Stimulated activated CD4-positive, alpha-beta T cell treated with anti-CD3 and anti-CD28 coated beads, Interleukin-2, amount 100 ng/mL, for 4 hours (primary cell): ENCODE measurements at places on chromosomes 1 and 21.

GRCh38 chr1:232980986-232981560 is 30.7 kb downstream of the NTPCR start:
- DNase-seq, result no peak

- no peak for DNase-seq
Observed at GRCh38 chr1:70360321-70360720, 5.8 kb upstream of the ANKRD13C start.

DNA sequence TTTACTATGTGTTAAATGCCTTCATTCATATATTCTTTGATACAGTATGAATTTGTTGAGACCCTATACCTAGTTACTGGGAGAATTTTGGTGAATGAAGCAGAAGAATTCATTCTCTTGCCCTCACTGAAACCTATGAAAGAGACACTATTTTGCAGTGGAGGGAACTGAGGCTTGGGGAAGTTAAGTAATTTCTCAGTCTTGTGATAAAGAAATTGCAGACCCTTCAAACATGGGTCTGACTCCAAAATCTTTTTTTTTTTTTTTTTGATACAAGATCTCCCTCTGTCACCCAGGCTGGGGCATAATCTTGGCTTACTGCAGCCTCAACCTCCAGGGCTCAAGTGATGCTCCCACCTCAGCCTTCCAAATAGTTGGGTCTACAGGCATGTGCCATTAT is 132.1 kb downstream of the DNM3 start:
- no peak for DNase-seq

DNA sequence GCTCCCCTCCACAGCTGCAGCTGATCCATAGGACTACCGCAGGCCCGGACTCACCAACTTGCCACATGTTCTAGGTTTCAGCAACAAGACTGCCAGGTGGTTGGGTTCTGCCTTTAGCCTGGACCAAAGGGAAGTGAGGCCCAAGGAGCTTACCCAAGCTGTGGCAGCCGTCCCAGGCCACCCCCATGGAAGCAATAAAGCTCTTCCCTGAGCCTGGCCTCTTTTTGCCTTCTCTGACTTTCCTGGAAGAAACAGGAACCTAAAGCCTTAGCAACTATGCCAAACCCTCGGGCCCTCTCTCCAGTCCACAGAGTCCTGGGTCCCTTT is 2.7 kb upstream of the ARTN start:
- no peak for DNase-seq

DNA sequence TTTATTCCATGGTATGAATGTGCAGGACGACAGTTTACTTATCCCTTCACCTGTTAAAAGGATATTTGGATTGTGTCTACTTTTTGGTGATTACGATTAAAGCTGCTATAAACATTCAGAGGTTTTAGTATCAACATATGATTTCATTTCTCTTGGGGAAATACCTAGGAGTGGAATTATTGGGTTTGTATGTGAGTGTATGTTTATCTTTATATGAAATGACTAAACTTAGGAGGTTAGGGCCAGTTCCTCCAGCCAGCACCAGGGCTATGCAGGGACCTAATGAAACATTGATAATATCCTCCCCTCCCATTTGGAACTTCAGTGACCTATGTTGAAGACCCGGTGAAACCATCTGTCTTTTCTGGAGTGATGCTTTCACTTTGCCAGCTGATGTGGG is 13.8 kb downstream of the TMEM51 start:
- DNase-seq, result no peak

GRCh38 chr1:203555076-203555475 is 61.1 kb downstream of the OPTC start:
- no peak for DNase-seq

- no peak for DNase-seq
Observed at GRCh38 chr1:152761609-152762213, 3.9 kb downstream of the KPRP start.

DNA sequence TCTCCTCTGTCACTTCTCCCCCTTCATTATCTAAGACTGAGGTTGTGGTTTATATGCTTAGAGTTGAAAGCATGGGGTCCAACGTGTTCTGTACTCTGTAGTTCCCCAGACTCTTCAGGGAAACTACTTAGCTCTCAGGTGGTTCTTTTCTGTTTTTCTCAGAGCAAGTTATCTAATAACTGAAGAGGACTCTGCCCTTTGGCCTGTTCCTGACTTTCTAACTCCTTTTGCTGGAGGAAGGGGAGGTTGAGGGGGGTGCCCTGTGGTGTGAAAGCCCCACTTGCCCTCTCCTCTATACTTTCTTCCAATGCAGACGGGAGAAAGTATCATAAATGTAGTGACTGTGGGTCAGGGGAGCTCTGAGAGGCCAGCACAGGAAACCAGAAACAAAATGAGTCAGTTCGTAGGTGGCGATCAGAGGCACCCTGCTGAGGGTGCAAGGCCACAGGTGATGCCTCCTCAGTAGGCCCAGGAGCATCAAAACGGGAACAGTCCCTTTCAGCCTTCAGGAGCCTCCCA is 5.0 kb downstream of the SLC25A44 start:
- no peak for DNase-seq

DNA sequence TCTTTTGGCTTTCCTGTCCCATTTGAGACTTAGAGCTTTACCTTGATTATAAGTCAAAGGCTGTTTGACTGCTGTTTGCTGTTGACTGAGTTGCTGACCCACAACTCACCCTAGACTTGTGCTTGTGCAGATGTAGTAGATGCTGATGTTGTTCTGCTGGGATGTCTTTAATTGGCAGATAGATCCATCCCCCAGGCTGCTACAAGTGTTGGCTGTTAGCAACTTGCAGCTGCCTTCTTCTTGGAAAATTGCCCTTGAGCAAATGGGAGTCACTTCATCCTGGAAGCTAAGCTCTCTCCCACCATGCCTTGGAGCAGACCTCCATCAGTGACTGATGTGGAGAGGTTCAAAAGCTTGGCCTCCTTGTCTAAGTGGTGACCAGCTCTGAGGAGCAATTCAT is 139.3 kb upstream of the KIAA0040 start:
- no peak for DNase-seq

GRCh38 chr21:39849014-39849655 is 18.1 kb upstream of the PCP4 start:
- DNase-seq, result no peak

GRCh38 chr1:48019714-48020315 is 22.6 kb upstream of the TRABD2B start:
- no peak for DNase-seq

GRCh38 chr1:198734323-198735008 is 95.6 kb downstream of the PTPRC start:
- no peak for DNase-seq

DNA sequence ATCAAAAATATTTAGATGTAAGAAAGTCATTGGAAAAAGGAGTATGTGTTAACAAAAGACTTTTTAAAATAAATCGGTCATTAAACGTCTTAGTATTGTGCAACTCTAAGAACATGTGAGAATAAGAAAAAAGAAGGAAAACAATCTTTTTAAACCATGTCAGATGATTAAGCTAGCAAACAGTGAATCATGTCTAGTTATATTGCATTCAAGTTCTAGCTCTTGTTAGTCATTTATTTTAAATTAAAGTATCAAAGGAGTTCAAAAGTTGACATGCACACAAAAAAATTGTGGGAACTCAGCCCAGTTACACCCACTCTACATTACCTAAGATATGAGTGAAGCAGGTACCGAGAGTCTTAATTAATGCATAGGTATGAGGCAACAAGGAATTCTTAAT is 9.8 kb downstream of the FRRS1 start:
- DNase-seq, result no peak

GRCh38 chr1:92544756-92545165 is 58.0 kb upstream of the GFI1 start:
- no peak for DNase-seq

DNA sequence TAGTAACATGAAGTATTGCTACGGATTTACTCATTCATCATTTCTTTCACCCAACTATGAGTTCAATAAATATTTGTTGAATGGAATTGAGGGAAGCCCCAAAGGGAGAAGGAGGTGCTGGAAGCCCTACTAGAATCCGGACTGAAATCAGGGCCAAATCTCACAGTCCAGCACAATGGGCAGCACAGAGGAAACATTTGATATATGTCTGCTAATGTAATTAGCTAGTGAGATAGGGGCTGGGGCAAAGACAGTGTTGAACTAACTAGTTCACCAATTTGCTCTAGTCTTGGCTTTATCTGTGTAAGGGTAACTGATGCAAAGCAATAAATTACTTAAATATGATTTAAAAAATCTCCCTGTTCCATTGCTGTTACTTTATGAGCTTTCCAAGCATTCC is 26.1 kb upstream of the SLC30A1 start:
- no peak for DNase-seq

DNA sequence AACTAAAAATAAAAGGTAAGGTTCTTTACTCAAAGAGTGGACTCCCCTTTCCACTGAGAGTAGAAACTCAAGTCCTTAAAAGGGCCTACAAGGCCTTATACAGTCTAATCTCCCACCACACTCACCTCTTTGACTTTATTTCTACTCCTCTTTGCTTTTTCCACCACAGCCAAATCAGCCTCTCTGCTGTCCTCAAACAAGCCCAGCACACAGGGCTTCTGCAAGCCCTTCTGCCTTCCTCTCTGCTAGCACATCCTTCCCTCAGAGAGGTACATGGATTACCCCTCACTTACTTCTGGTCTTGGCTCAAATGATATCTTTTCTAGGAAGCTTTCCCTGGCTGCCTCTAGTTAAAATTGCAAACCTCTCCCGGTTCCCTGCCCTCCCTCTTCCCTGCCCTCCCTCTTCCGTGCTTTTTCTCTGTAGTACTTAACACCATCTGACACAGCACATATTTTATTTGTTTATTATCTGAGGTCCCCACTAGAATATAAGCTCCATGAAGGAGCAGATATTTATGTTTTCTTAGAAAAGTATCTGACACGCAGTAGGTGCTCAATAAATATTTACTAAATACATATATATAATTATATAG is 1.7 kb downstream of the LYST start:
- no peak for DNase-seq

- no peak for DNase-seq
Observed at GRCh38 chr1:47224676-47225399, 7.2 kb downstream of the TAL1 start.

DNA sequence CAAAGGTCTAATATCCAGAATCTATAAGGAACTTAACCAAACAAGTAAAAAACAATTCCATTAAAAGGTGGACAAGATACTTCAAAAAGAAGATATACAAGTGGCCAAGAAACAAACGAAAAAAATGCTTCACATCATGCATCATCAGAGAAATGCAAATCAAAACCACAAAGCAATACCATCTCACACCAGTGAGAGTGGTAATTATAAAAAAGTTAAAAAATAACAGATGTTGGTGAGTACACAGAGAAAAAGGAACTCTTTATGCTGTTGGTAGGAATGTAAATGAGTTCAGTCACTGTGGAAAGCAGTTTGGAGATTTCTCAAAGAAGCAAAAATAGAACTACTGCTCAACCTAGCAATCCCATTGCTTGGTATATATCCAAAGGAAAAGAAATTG is 218.6 kb downstream of the SLC44A5 start:
- no peak for DNase-seq

GRCh38 chr1:184447651-184448185 is 60.9 kb downstream of the C1orf21 start:
- DNase-seq, result no peak

GRCh38 chr1:197140121-197140520 is 6.3 kb downstream of the ASPM start:
- no peak for DNase-seq

GRCh38 chr1:236893626-236894545 is 98.8 kb downstream of the MTR start:
- DNase-seq, result no peak

- DNase-seq, result no peak
Observed at GRCh38 chr1:35029761-35030160, 2.0 kb downstream of the ZMYM6 start.

DNA sequence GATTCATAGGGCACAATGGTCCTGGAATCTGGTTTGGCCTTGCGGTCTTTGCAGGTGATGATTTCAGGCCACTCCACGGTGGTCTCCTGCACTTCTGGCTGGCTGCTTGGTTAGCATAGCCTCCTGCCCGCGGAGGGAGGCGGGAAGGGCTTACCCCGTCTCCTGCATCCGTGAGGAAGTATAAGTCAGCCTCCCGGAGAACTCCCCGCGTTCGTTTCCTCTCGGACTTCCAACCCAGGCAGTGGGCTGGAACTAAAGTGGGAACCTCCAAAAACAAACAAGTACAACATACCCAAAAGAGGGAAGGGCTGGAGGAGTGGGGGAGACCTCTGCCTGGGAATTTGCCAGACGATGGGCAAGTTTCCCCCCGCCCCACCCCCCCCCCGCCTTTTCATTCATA is 939 bp upstream of the CCN1 start:
- no peak for DNase-seq

- no peak for DNase-seq
Observed at GRCh38 chr1:185573677-185574076, 160.5 kb upstream of the HMCN1 start.

DNA sequence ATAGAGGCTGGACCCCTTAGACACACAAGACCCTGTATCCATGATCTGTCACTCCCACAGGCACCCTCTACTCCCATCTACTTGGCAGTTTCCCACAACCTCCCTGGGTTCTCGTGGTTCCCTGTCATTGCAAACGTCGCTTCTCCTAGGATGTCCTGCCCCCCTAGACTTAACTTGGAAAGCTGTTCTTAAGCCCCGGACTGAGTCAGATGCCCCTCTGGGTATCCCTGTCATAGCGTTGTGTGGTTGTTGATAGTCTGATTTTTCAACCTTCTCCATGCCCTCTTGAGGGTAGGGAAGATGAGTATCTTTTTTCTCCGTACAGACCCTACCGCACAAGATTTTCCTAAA is 11.8 kb downstream of the RCC1 start:
- DNase-seq, result no peak

DNA sequence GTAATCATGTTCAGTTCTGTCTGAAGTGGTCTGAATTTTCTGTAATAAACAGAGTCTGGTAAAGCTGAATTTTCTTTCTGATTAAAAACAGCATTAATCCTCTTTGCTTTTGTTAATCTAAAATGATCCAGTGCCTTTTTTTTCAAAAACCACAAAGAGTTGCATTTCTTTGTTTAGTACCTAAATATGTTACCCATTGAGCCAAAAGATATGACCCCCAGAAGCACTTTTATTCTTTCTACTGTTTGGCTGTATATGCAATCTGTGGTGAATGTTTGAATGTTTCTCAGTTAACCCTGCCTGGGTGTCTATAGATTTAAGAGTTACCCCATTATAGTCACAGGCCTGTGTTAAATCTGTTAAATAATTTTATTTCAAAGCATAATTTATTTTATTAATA is 394.8 kb downstream of the PTPRC start:
- DNase-seq, result no peak

DNA sequence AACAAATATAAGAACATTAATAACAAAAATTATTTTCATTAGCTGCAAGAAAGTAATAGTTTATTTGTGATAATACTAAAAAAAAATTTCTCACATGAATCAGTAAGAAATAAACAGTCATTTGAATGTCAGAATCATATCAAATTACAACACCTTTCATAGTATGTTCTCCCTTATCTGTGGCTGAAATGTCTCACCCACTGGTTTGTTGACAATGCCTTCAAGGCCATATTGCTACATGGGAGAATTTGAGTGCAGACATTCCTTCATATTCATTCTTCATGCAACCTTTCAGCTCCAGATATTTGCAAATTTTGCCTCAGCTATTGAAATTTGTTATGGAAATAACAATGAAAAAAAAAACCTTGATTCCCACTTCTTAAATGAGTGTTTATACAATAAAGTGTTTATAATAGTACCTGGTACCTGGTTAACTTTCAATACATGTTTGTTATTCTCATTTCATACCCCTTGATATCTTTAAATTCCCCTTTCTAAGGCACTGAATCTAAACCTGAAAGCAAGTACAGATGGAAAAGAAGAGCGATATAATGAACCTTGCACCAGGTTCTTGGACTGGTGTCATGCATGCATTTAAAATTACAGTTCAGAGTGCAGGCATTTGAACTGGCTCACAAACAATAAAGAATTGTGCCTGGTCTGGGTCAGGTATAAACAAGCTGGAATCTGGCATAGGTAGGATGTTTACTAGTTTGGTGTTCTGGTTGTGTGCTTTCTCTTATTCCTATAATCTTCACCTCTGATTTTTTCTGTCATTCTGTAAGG is 242.2 kb upstream of the ADGRL2 start:
- no peak for DNase-seq
